NCI-H1105 (cell line): ENCODE measurements at places on chromosomes 7 and 10.
A peak's percentile ranks its signal among the peaks of the same experiment; 100 is the strongest.

- DNase-seq, result no peak
Observed at GRCh38 chr7:85078181-85078580, 108.7 kb downstream of the SEMA3D start.

DNA sequence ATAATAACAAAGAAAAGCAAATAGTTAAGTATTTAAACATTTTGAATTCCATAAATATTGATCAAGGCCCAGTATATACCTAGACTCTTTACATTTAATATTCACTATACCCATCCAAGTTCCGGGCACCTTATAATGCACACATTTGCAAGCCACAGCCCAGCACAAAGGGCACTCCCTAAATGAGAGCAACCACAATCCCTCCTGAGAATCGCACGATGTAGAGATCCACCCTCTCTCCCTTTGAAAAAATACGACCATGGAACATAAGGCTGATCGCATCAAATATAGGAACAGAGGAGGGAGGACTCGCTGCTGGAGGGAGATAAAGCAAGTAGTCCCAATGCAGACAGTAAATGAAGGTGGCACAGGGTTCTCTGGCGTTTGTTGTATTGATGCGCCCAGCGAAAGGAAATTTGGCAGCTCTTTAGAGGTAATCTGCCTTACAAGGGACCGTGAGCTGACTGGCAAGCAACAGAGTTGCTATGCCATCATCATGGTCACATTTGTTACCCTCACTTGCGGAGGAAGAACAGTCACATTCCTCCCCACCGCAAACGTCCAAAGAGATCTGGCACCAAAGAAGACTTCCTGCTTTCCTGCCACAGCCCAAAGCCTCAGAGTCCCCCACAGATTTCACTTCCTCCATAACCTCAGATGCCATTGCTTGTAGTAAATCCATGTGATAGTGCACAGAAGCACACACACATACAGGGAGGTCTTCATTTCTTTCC, 16.1 kb upstream of the TAS2R40 start:
- DNase-seq, result no peak

DNA sequence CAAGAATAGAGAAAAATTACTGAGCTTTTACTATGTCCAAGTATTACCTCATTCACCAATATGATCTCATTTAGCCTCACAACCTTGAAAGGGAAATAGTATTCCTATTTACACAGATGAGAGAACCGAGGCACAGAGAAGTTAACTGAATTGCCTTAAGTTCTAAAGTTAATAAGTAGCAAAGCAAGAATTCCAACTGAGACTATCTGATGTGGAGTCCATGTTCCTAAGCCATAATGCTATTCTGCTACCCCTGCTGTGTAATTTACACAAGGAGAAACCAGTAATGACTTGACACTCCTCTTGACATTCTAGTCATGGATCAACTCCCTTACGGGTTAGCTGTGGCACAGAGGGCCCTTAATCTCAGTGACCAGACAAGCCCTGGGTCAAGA, 60.7 kb downstream of the ABCB4 start:
- no peak for DNase-seq

- DNase-seq, result no peak
Observed at GRCh38 chr7:134985894-134986362, 380 bp upstream of the AGBL3 start.

DNA sequence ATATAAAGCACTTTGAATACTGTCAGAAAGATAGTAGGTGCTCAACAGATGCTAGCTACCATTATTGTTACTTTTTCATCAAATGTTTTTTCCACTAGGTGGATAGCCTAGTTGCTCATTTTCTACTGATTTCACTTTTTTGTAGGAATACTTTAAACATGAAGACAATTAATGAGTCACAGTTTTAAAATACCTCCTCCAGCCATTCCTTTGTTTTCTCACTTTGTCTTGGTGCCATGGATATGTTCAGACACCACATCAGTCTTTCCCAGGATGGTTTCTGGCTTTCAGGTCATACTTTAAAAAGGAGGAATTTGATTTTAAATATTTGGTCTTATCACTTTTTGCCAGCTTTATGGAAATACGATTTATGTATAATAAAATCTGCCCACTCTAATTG, 147.1 kb upstream of the MGMT start:
- no peak for DNase-seq

- DNase-seq, result no peak
Observed at GRCh38 chr10:29607576-29607975, 27.2 kb downstream of the SVIL start.

GRCh38 chr10:82390866-82391658, 516.1 kb downstream of the NRG3 start:
- no peak for DNase-seq

DNA sequence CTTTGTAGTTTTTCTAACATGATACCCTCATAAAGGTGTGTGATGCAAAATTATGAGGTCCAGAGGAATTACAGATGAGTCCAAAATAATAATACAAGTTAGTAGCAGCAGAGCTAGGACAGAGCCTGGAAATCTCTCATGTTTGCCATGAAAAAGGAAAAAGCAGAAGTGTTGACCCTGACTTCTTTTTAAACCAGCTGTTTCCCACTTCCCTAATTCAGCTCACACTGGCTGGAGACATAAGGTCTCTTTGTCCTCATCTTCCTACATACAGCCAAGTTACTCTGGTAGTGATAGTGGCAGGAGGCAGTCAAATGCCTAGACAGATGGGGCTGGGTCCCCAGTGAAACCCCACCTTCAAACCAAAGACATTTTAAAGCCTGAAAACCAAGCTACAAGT, 269.2 kb downstream of the C7orf25 start:
- no peak for DNase-seq

GRCh38 chr7:34075523-34076370, 170.4 kb downstream of the BMPER start:
- DNase-seq, result no peak

DNA sequence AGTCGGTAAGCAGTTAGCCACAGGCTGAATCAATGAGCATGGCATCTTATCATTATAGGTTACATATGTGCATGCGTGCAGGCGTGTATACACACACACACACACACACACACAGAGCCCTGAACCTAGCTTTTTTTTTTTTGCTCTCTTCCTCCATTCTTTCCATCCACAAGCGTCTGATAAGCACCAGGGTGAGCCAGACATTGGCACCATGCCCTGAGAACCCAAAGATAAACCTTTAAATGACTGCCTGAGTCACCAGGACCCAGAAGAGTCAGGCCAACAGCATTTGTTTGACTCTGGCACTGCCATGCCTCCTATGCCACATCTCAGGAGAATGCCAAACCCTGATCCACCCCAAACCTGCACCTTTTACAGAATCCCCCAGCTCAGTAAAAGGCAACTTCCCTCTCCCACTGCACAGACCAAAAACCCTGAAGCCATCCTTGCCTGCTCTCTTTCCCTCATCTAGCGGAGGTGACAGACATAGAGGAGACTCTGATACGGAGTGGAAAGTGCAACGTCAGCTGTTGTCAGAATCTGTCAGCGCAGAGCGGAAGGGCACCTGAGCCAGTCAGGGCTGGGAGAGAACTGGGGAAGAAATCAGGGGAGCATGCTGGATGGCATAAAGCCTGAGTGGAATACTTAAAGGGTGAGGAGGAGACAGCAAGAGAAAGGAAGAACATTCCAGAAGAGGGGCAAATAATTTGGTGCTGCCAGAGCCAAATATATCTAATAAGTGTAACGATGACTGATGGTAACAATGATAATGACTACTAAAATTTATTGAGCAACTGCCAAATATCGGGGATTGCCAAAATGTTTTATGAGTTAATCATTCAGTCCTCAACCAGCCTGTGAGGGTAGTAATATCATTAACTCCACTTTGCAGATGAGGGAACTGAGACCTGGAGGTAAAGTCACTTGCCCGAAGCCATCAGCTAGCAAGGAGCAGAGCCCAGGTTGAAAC, 3.2 kb downstream of the PARP12 start:
- no peak for DNase-seq

GRCh38 chr7:29084832-29085231, 61.5 kb downstream of the CPVL start:
- no peak for DNase-seq

- no peak for DNase-seq
Observed at GRCh38 chr10:129909531-129910256, 54.4 kb downstream of the EBF3 start.

DNA sequence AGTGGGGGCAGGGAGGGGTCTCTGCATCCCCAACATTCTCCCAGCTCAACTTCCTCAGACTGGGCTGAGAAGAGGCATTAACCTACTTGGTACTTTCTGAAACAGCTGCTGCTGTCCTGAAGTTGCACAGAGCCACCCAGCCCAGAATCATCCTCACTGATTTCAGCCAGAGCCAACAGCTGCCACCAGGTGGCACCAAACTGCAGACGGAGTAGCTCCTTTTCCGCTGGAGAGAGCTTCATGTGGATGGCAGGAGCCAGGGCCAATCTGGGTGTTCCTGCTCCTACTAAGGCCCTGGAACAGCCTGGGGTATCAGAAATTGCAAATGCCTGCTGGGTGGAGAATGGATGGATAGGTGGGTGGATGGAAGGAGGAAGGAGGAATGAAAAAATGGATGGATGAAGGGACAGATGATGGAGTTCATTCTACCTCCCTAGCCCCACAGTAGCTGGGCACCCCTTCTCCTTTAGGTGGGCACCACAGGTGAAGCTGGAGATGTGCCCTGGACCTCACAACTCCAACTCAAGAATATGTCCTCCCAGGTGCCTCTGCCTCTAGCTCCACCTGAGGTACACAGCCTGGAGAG, 11.8 kb upstream of the DRGX start:
- peak; percentile 58 for DNase-seq

- no peak for DNase-seq
Observed at GRCh38 chr10:61942604-61943461, 41.3 kb downstream of the ARID5B start.

DNA sequence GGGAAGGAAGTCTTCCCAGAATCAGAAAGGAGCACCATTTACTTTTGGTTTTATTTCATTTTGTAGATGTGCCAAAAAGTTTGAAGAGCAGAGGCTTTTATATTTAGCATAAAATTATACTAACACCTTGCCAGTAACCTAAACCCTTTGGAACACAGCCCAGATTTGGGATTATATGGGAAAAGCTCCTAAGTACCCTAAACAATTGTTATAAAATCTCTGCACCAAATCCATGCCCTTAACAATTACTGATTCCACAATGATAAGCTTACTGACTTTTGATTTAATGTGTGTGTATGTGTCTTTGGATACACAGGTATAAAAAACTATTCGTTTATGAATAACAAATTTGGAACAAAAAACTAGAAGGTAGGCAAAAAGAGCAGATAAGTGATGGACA, 39.0 kb upstream of the TMEM229A start:
- DNase-seq, result peak; percentile 77

DNA sequence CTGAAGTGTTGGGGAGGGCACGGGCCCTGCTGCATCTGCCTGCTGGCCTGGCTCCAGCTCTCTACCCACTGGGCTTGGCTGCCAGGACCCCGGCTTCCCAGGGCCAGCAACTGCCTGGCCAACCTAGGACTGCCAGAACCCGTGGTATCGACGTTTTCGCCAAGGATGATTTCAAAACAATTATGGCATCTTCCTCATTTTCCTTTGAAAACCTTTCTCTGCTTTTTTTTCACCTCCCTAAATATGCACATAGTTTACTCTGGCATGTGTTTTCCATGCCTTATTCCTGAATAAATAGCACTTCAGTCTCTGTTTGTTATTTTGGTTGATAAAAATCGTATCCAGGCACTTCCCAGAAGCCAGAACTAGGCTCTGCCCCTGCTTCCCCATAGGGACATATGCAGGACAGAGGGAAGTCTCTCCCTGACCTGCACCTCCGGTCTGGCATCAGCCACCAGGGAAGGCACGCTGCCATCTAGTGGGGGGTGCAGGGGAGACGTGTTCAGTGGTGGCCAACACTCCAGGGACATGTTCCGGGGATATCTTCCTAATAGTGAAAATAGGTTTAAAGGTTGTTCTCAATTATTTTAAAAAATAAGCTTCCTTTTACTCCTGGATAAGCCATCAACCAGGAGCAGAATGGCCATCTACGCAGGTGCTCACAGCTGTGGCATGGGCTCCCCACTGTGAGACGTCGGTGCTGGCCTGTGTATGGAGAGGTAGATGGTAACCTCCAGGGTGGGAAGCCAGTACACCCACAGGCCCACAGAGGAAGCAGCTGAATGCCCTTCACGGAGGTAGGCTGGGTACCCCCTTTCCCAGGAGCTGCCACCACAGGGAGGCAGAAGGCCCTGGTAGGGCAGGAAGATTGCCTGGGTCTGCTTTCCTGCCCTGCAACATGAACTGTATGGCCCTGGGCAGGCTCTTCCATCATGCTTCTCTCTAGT, 30.7 kb upstream of the ANTXRL start:
- peak; percentile 1 for DNase-seq

GRCh38 chr10:29849126-29849833, 210.1 kb downstream of the JCAD start:
- no peak for DNase-seq

DNA sequence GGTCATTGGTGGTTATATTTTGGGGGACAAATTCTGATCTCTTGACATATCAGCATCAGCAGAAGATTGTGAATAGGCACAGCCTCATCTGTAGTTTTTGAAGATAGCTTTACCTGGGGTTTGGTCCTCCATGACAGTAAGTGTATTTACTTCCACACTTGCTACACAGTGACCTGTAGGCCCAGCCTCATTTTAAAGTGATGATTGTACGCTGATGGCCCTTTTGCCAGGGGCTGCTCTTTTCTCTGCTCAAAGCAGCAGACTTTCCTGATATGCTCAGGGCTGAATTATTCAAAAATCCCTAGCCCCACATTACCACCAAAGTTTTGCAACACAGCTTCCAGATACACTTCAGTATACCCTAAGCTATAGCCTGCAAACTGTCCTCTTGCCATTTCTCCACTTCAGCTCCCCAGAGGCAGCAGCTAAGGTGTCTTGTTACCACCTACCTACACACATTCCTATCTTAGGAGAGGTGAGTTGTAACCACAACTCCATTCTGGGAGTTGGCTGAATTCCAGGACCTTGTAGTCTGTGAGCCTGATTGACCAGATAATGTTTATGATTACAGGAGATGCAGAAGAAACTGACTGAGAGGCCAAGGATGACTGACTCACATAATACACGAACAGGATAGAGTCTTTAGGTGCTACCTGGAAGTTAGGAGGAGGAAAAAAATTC, 6.0 kb downstream of the ASB4 start:
- peak; percentile 83 for DNase-seq

DNA sequence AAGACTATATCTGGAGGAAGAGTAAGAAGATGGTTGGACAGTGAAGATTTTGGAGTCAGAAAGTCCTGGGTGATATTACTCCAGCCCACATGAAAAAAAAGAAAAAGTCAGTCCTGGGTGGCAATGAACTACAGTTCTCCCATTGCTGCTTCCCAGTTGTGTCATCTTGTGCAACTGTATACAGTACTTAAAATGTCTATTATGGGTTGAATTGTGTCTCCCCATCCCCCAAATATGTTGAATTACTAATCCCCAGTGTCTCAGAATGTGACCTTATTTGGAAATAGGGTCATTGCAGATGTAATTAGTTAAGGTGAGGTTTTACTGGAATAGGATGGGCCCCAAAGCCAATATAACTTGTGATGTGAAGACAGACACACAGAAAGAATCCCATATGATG, 15.6 kb downstream of the SEC23IP start:
- DNase-seq, result no peak

GRCh38 chr10:20492447-20492846, 404.7 kb downstream of the NEBL start:
- no peak for DNase-seq

GRCh38 chr10:20185116-20185515, 368.9 kb downstream of the PLXDC2 start:
- DNase-seq, result no peak
